Activated CD4-positive, alpha-beta T cell treated with anti-CD3 and anti-CD28 coated beads, Interleukin-2, amount 10 ng/mL, durations not matched to agents 7 days and 5 days (primary cell): ENCODE measurements at places on chromosomes 1 and 21. TPM values are rescaled to one million over a fixed set of nuclear protein-coding genes. Genes with fewer than 3 reads are reported as not detected.
A peak's percentile ranks its signal among the peaks of the same experiment; 100 is the strongest.

GRCh38 chr1:203052601-203053000 is 26.3 kb downstream of the PPFIA4 start:
- DNase-seq = no peak

Gene VAMP4
- 16.1 TPM for total RNA-seq

DNA sequence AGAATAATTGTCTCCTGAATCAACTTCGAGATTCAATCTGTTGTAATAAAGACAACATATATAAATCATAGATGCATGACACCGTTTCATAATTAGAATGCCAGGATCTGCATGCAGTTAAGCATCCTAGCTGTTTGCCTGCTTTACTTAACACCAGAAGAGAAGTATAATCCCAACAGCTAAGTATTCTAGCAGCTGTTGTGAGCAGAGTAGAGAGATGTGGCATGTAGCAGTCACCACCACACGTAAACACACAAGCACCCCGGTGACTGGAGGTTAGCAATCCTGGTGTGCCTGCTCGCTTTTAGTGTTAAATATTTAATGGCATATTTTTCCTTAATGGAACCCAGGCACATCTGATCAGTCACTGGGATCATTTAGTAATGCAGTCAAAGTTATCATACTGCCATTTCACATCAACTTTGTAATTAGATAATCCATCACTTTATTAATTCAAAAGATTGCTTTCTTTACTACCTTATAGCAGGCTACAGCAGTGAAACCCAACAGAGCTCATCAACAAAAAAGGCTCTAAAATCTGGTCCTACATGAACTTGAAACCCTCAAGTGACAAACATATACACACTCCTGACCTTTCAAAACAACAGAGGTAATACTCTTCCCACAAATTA is 187.9 kb downstream of the SMYD3 start:
- DNase-seq = no peak

DNA sequence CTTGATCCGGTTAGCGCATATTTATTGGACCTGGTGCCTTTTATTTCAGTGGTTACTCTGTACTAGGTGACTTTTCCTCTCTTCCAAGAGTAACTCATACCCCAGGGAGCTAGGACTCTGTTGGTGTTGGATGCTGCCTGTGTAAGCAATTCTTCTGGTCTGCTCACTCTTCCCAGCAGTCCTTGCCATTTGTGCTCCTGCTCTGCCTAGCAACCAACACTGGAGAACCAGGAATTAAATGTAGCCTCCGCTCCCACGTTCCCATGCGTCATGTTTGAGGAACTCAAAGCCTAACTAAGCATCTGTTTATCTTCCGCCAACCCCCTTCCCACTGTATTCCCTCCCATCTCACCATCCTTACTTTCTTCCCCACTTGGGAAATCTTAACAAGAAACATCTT is 65.7 kb upstream of the RAVER2 start:
- no peak for DNase-seq

DNA sequence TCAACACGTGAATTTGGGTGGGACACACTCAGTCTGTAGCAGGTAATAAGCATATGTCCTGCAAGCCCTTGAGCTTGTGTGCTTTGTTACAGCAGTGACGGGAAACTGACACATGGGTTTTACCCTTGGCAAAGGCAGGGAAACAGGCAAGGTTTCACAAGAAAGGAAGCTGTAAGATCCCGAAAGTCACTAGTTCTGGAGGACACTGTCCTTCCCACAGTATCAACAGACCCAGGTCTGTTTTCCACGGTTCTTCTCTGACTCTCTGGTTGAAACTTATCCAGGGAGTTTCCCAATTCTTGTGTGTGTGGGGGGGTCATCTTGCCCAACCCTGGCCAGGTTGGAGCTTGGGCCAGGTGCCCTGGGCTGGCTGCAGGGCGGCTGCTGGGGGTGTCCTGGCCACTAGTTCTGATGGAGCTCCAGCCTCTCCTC is 29.3 kb upstream of the ZBTB21 start:
- DNase-seq = no peak

Gene SEMA6C
- 3.8 TPM for total RNA-seq

Gene TM2D1
- 32.0 TPM for total RNA-seq

Gene FNDC7
- not detected for total RNA-seq

Gene MINDY1
- total RNA-seq = 24.3 TPM

DNA sequence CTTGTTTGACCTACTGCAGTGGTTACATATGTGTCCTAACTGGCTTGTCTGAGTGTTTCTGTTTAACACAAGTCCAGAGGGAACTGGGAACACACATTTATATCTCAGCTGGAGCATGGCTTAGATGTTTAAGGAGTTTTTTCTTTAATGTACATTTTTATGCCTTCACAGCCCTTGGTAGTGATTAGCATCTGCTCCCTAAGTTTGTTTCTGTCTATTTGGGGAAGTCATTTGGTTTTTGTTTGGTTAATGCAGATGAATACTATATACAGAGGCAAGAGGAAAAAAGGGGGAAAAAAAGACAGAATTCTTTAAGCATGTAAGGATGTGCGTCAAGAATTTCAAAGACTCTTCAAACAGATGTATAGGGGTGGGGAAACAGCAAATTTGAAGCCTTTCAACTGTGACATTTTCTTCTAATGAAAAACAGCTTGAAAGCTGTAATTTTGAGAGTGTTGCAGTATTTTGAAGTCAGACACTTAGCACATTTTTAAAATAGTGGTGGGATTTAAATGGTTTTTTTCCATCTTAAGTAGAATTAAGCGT is 15.4 kb downstream of the MACO1 start:
- no peak for DNase-seq

Gene CFAP74
- not detected for total RNA-seq

DNA sequence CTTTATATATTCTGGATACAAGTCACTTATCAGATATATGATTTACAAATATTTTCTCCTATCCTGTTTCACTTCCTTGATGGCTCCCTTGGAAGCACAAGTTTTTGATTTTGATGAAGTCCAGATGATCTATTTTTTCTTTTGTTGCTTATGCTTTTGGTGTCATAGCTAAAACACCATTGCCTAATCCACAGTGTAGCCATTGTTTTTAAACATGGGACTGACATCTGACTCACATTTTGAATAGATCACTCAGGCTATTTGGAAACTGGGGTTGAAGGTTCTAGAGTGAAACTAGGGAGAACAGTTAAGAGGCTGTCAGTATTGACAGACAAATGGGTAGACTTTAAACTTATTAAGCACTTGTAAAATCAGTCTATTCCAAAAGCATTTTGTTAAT is 16.6 kb downstream of the AK4 start:
- DNase-seq = no peak

Gene NEK2
- total RNA-seq = 51.9 TPM

GRCh38 chr1:16092097-16092922 is 18.9 kb upstream of the FAM131C start:
- DNase-seq = no peak

GRCh38 chr1:199685369-199685768 is 342.1 kb upstream of the NR5A2 start:
- DNase-seq = no peak

GRCh38 chr21:28317177-28317950 is 675.3 kb downstream of the LTN1 start:
- no peak for DNase-seq

GRCh38 chr1:110495926-110496600 is 22.9 kb downstream of the KCNA10 start:
- DNase-seq = peak; percentile 86

DNA sequence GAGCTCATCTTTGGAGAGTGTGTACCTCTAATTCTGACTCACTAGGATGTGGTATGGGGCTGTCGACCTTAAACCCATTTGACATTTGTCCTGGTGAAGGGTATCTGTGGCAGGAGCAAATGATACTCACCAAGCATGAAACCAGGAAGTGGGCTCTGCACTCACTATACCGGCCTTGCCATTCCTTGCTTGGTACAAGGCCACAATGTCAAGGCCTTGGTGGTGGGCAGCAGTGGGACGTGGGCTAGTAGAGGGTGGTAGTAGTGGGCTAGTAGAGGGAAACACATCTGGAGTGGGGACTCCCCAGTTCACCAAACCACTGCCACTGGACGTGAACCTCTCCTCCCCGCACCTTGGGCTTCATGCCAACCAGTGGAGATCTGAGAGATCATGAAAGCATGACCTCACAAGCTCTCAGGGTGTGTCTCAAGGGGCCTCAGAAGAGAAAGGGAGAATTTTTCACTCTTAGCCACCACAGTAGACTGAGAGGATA is 11.5 kb downstream of the TNFSF4 start:
- DNase-seq = no peak

Gene C1orf56
- 1.3 TPM for total RNA-seq

Gene TMIGD3
- total RNA-seq = not detected

DNA sequence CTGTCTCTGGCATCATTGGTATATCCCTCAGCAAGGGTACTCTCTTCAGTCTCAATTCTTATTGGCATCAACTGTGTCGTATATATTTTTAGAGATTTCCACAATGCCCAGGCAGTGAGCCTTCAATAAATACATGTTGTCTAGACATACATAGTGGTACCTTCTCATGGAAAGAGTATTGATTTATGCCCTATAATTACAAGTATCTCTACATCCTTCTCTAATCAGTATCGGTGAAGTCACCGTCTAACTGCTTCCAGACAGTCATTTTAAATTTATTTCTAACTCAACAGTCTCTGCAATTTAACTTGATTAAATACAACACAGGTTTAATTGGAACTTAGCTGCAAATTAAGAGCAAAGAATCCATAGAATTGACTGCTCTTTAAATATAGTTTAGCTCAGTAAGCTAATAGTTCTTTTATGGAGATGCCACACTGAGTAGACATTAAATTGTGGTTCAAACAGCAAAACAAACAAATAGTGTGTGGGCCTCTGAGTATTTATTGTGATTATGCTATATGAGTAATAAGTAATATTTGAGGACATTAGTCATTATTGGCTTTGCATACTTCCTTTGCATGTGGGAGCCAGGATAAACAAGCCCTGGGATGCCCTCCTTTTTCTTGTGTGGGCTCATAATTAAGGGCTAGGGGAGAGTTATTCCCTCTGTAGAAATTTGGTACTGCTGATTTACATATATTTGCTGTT is 126.9 kb upstream of the DUSP10 start:
- no peak for DNase-seq

Gene GNB1
- total RNA-seq = 368 TPM

Gene TRNP1
- total RNA-seq = not detected

GRCh38 chr1:90322186-90322585 is 327.3 kb downstream of the ZNF326 start:
- no peak for DNase-seq

Gene MYOG
- total RNA-seq = not detected

GRCh38 chr1:111082421-111083203 is 57.3 kb downstream of the DRAM2 start:
- DNase-seq = no peak

Gene CYP4B1
- total RNA-seq = not detected

Gene GJA5
- total RNA-seq = not detected

Gene RIMS3
- total RNA-seq = 5.4 TPM

DNA sequence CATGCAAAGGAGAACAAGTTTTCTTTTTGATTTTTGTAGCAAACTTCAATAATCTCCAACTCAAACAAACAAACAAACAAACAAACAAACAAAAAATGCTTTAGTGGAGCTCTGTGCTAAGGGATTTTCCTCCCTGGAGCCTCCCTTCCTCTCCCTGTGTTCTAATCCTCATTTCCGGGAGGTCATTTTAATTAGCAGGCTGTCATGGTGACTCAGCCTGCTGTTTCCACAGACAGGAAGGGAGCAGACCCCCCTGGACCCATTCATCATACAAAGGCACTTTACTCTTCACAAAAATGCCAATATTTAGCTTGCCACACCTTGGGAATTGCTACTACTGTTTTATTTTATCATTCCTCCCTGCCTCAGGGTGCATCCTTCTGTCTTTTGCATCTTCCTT is 61.0 kb upstream of the SPATA6 start:
- no peak for DNase-seq

GRCh38 chr1:153550827-153551500 is 1.9 kb upstream of the S100A3 start:
- DNase-seq = no peak

DNA sequence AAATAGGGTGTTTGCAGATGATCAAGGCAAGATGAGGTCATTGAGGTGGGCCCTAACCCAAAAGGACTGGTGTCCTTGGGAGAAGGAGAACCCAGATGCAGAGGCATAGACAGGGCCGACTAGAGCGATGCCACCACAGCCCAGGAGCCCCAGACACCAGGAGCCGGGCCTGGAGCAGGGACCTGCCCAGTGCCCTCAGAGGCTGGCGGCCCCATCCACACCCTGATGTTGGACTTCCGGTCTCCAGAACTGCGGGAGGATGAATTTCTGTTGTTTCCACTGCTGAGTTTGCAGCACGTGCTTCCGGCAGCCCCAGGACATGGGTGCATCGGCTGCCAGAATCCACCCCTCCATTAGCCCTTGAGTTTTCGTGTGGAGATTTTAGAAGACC is 7.2 kb upstream of the ACTRT2 start:
- DNase-seq = no peak

GRCh38 chr1:202305168-202305567 is 36.6 kb downstream of the UBE2T start:
- no peak for DNase-seq

DNA sequence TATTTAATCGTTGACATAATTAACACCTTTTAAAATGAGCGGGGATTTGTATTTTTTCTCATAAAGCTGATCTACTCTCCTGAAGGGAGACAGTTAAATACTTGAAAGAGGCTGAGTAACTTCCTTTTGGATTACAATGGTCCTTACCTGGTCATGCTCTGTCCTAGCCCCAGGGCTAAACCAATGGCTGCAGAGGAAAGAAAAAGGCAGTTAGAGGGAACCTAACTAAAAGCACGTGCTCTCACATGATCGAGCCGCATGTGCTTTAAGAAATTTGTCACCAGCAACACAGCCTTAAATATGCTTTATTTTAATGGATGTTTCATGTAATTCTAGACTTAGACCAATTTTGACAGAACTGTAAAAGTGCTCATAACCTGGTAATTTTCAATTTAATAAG is 132.7 kb downstream of the GPATCH2 start:
- DNase-seq = no peak

Gene NES
- total RNA-seq = not detected

Gene OLFML2B
- total RNA-seq = not detected

DNA sequence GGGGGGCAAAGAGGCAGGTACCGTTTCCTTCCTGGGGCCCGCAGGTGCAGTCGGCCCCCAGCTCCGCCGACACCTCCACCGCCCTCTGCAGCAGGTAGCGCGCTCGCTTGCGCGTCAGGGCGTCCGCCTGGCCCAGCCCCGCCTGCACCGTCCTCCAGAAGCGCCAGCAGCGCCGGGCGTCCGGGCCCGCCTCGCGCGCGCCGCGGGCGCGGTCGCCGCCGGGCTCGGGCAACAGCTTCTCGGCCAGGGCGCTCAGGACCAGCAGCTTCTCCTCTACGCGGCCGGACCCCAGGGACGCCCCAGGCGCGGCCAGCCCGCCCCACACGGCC is 863 bp downstream of the TARBP1 start:
- peak; percentile 75 for DNase-seq

GRCh38 chr1:2937805-2938204 is 83.5 kb upstream of the ACTRT2 start:
- DNase-seq = no peak

Gene PRRX1
- not detected for total RNA-seq

Gene PDPN
- not detected for total RNA-seq

- no peak for DNase-seq
Observed at GRCh38 chr1:155171836-155172731, 1.0 kb downstream of the KRTCAP2 start.
